CD4-positive, alpha-beta T cell treated with Interleukin-15 for 4 hours (primary cell): ENCODE measurements at places on chromosomes 13 and 19.
A peak's percentile ranks its signal among the peaks of the same experiment; 100 is the strongest.

GRCh38 chr19:10916602-10917001, 11.8 kb downstream of the YIPF2 start:
- no peak for DNase-seq

GRCh38 chr13:113178896-113179167, 20.4 kb downstream of the PROZ start:
- no peak for DNase-seq

DNA sequence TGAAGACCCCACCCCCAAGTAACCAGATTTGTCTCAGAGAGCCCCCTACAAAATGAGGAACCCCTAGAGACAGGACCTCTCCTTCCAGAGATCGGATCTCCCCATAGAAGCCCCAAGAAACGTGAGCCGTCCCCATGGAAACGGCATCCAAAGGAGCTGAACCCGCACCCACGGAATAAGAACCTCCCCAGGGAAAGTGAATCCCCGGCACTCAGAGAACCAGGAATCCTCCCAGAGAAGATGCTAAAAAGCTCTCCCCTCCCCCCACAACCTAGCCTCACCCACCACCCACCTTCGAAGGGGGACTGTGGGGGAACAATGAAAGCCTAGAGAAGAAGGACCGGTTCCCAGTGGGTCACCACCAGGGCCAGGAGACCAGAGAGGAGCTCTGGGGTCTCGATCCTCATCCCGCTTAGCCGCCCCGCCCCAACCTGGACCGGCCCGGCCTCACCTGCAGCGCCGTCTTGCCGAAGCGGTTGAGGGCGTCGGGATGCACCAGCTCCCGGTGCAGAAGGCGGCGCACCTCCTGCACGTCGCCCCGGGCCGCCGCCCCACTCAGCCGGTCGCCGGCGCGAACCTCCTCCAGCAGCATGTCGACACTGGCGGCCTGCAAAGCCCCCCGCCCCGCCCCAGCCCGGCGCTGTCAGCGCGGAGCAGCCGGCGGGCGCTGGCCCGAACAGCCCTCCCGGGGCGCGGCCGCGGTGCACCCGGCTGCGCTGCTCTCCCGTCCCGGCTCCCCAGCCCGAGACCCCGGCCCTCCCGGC, 535 bp downstream of the CDKN2D start:
- DNase-seq, result peak; percentile 57

DNA sequence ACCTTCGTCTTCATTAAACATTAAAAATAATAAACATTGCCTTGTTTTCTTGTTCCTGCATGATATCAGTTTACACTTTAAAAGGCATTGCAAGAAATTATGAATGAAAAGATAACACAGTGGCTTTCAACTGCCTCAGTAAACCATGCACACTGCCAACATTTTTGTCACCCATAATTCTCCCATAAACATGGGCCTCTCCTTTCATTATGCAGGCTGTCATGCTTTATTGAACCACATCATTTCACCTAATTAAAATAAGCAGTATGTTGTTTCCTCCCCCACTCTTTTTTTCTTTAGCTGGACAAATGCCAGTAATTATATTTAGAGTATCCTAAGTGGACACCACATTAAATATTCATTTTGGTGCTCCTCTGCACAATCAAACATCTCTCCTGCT, 1566.5 kb upstream of the SLC10A2 start:
- DNase-seq, result no peak

DNA sequence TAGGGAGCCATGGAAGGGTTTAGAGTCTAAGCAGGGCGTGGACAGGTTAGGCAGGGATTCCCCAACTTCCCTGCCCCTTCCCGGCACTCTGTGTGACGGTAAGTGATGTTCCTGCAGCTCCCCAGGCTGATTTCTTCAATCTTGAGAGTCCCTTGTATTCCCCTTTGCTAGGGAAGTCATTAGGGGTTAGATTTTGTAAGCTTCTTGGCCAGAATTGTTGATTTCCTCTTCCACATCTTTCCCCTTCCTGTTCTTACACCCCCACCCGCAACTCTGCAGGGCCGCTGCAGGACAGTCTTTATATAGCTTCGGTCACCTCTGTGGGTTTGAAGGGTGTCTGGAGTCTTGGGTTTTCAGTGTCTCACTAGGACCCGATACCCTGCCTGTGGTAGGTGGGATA, 10.6 kb upstream of the ADGRE1 start:
- DNase-seq, result no peak

DNA sequence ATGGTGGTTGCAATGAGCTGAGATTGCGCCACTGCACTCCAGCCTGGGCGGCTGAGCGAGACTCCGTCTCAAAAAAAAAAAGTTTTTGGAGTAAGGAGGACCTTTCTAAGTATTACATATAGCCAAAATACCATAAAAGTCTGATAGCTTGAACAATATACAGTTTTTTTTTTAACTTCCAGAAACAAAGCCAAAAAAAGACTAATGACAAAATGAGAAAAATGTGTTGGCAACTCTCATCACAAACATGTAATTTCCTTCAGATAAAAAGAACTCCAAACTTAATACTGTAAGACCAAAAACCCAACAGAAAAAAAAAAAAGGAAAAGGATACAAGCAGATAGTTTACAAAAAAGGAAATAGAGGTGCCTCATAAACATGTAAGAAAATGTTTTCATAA, 68.2 kb upstream of the MED4 start:
- no peak for DNase-seq
